ENCODE measurements at places on chromosomes 3 and 15.

- DNase-seq, result no peak
These were observed 255.4 kb downstream of the ARPP21 start for GRCh38 chr3:35894735-35895134.

GRCh38 chr15:89113296-89114024 is 25.2 kb downstream of the ABHD2 start:
- DNase-seq, result no peak

- DNase-seq, result peak; percentile 93
These were observed at the start of gene OXSR1 for GRCh38 chr3:38164952-38165721. OXSR1 (plus strand) TSS chr3:38165537; CDS start chr3:38165877, 340 bp downstream.

DNA sequence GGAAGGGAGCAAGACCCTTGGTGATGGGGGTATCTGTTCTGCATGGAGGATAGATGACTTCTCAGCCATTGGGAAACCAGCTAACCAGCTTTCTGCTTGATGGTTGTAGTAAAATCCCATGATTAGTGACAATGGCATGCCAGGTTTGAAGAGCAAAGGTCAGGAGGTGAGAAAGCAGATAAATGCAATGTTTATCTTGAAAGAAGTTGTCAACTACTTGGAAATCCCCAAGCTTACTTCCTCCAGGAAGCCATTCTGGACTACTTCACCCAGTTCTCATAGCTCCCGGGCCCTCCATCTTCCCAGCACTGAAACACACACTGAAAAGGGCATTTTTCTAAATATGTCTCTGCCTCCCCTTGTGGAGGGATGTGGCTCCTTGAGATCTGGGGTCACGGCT is 51.3 kb downstream of the SMAD3 start:
- no peak for DNase-seq

DNA sequence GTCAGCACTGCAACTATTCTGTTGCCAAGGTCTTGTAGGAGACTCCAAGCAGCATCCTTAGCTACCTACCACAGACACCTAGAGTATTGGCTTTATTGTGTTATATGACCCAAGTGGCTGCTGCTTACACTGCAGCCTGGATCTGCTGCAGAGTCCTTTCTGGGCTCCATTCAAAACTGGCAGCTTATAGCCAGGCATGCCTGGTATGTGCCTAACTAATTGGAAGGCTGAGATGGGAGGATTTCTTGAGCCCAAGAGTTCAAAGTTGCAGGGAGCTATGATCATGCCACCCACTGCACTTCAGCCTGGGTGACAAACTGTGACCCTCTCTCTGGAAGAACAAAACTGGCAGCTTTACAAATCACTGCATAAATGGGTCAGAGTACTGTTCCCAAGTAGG is 8.6 kb downstream of the NDUFB4 start:
- DNase-seq, result no peak

GRCh38 chr3:13621381-13622221 is 72.7 kb downstream of the FBLN2 start:
- no peak for DNase-seq

DNA sequence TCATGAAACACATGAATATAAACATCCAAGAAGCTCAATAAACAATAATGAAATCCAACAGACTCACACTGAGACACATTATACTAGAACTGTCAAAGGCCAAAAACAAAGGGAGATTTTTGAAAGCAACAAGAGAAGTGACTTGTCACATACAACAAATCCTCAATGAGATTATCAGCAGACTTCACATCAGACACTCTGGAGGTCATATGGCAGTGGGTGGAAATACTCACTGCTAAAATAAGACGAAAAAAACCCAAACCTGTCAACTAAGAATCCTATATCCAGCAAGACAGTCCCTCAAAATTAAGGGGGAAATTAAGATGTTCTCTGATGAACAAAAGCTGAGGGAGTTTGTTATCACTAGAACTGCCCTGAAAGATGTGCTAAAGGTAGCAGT is 125.4 kb upstream of the MELTF start:
- no peak for DNase-seq

GRCh38 chr3:55951388-55951787 is 464.3 kb upstream of the WNT5A start:
- no peak for DNase-seq

DNA sequence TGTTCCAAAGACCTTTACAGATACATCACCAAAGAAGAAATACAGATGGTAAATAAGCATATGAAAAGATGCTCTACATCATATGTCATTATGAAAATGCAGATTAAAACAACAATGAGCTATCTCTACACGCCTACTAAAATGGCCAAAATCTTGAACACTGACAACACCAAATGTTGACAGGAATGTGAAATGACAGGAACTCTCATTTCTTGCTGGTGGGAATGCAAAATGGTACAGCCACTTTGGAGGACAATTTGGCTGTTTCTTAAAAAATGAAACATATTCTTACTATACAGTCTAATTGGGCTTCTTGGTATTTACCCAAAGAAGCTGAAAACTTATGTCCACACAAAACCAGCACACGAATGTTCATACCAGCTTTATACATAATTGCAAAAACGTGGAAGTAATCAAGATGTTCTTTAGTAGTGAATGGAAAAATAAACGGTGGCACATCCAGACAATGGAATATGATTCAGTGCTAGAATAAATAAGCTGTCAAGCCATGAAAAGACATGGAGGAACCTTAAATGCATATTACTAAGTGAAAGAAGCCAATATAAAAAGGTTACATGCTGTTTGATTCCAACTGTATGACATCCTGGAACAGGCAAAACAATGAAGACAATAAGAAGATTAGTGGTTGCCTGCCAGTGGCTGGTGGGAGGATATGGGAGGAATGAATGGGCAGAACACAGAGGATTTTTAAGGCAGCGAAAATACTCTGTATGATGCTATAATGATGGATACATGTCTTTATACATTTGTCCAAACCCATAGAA is 81.3 kb upstream of the NEDD4 start:
- no peak for DNase-seq

DNA sequence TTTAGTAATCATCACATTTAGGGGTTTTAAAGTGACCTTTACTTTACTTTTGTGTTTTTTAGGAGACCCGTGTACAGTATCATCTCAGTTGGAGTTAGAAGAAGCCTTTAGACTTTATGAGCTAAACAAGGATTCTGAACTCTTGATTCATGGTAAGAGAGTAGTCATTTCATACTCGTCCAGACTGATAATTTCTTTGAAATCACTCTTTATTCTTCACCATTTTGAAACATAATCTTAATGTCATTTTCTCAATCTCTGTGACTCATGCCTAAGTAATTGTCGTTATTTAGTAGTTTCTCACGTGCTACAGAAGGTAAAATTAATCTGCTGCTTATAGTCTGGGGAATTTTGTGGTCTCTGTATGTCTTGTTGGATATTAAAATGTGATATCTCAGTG is 37.7 kb downstream of the PRKCI start:
- no peak for DNase-seq

DNA sequence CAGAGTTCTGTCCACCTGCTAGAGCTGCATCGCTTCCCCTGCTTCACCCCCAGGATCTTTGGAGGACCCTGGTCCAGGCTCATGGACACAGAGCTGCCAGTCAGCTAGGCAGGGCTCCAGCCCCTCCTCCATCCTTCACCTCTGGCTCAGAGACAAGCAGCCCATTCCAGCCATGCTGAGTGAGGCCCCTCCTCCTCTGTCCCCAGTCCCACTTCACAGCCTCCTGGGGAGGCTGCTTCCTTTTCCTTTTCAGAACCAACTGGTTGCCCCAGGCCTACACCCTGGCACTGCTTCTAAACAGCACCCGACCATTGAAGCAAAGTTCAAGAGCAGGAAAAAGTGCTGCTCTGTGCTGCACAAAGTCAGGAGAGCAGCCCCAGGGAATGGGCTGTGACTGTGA is 22.2 kb downstream of the IQSEC1 start:
- DNase-seq, result no peak

GRCh38 chr3:41434781-41435180 is 235.5 kb downstream of the CTNNB1 start:
- no peak for DNase-seq

DNA sequence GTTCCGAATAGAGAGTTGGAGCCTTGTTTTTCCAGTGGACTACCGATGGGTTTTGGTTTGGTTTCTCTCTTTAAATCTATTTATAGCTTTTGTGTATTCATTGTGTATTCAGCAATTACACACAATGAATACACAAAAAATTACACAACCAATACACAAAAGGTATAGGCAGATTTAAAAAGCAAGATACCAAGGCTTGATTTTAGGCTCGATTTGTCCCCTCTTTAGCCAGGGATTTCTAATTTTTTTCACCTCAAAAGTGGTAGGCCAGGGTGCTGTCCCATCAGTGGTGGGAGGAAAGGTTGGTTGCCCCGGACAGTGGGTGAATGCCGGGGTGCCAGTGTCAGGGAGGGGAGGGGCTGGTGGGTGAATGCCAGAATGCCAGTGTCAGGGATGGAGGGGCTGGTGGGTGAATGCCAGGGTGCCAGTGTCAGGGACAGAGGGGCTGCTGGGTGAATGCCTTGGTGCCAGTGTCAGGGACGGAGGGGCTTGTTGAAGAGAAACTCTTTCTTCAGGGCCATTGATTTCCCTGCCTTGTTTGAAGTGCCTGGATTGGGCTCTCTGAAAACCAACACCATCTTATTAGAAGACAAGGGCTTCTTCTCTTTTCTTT is 186.2 kb downstream of the GOLGA6L6 start:
- DNase-seq, result no peak

- DNase-seq, result no peak
These were observed 27.0 kb upstream of the DYNC1LI1 start for GRCh38 chr3:32597656-32598055.

DNA sequence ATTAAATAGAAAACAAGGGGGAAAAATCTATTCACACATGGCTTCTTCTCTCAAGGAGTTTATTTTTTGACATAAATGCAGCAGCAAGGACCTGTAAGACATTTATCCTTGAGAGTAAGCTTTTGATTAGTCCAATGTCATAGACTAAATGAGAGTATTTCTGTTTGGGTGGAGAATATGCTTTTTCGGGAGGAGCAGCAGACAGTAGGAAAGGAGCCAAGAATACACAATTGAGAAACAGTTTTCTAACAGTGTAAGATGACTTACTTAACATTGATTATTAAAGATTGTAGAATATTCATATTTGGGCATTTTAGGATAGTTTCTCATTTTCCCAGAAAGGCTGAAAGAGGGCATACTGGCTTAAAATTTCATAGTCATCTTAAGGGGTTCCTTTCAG is 65.9 kb upstream of the PAQR5 start:
- no peak for DNase-seq

DNA sequence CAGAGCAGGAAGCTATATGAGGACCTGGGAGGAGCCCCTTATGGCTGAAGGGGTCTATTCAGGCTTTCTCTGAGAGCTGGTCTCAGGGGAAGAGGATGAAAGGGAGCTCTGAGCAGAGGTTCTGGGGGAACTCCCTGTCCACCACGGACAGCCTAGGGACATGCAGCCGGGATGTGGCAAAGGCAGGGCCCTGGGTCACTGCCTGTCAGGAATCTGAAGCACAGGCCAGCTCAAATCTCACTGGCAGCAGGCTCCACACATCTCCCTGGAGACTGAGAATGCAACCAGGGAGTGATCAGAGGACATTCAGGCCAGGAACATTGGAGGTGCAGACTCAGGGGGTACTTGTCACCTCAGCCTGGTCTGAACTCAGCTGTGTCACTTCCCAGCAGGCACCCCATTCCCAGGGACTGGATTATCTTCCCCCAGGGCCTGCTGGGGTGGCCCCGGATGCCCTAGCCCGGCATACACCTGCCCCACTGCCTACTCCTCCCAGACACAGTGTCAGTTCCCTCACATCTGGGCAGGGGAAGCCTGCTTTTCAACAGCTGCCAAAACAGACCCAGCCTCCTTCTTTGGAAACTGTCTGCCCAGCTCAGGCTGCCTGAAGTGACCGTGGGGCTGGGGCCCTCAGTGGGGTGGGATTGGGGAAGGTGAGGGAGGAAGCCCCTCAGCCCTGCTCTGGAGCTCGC is 18.3 kb upstream of the SEMA3F start:
- DNase-seq, result no peak

- no peak for DNase-seq
These were observed 91.7 kb upstream of the PRICKLE2 start for GRCh38 chr3:64316971-64317370.

DNA sequence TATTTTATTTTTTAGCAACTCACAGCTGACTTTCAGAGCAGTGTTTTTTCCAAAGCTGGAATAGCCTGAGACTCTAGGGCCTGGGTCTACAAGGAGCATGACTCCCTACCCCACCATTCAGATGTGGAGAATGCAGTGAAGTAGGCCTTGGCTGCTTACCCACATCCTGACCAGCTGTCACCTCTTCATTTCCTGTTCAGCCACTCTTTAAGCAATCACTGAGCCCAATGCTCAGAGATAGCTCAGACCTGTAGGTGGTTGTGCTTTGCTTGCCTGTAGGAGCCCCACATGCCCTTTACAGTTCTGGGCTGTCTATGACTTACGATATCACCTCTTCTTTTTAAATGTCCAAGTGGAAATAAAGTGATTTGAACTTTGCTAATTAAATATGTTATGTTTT is 148.1 kb downstream of the NEK11 start:
- DNase-seq, result no peak

DNA sequence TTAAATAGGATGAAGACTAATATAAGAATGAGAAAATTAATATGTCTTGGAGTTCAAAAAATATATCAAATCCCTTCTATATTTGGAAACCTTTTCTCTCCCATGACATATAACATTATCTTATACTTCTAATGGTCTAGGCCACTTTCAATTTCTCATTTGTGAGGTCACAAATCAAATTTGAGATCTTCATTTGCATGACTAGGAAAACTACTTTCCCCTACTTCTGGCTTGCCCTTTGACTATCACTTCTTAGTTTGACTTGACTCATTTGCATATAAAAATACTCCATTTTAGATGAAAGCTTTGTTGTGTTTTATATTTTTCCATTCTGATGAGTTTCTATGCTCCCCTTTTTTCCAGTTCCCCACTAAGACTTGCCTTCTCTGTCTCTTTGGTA is 598.6 kb upstream of the TBL1XR1 start:
- DNase-seq, result no peak

- no peak for DNase-seq
These were observed 65.3 kb downstream of the ASB7 start for GRCh38 chr15:100667405-100668347.

- no peak for DNase-seq
These were observed 29.3 kb downstream of the KNL1 start for GRCh38 chr15:40623361-40623760.

GRCh38 chr3:6521369-6522113 is 339.4 kb upstream of the GRM7 start:
- DNase-seq, result no peak

- DNase-seq, result no peak
These were observed 169.3 kb downstream of the LPP start for GRCh38 chr3:188323067-188323842.

DNA sequence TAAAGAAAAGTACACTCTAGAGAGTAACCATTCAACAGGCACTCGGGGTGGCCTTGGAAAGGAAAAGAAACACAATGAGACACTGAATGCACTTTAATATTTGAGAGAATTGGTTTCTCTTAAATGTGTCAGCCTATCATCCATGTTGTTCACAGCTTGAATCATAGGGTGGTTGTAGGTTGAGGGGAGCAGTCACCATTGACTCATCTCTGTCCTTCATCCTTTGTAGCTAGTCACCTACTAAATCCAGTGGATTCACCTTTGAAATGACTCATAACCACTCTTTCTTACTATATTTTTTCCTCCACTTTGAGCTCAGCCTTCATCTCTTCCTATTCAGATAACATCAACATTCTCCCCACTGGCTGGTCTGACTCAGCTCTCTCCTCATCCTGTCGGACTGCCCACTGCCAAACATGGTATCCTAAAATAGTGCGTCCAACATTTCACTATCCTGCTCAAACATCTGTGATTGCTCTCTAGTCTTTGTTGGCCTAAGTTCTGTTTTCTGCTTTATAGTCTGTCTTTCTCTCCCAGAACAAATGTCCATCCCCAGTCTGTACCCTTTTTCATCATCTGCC is 182.7 kb upstream of the GADL1 start:
- DNase-seq, result no peak
